ENCODE measurements at places on chromosomes 13 and 19. TPM values are rescaled to one million over a fixed set of nuclear protein-coding genes. Genes with fewer than 3 reads are reported as not detected.

GRCh38 chr13:109760402-109760801 lies 26.0 kb downstream of the IRS2 start:
- no peak for DNase-seq
- no peak overlapping the region for H3K27ac ChIP-seq
- H3K36me3 ChIP-seq = peaks cover 8% of the 10 kb centered on the region
- H3K4me3 ChIP-seq = no peak overlapping the region
- no peaks in the 10 kb centered on the region for H3K27me3 ChIP-seq

- DNase-seq = no peak
- no peak overlapping the region for H3K27ac ChIP-seq
- no peak overlapping the region for H3K4me3 ChIP-seq
- no peaks in the 10 kb centered on the region for H3K4me1 ChIP-seq
- H3K27me3 ChIP-seq = no peaks in the 10 kb centered on the region
Measured at GRCh38 chr19:12597594-12597993, 13.0 kb downstream of the ZNF490 start.

DNA sequence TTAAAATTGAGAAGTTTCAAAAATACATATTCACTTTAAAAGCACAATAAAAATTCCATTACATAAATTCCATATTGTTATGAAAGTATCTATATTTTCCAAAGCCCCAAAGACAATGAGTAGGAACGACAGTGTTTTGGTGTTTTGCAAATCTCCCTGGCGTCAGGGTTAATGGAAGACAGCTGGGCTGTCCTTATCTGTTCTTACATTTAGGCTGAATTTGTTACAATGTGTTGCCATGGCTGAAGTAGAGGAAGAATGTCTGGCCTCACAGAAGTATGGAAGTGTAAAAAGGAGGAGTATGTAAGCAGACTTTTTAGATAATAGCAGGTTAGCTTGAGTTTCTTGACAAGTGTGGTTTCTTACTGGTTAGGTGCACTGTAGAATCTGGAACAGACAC lies 124.4 kb upstream of the SPATA13 start:
- no peak overlapping the region for H3K4me3 ChIP-seq
- no peaks in the 10 kb centered on the region for H3K27me3 ChIP-seq
- peaks cover 2% of the 10 kb centered on the region for H3K4me1 ChIP-seq
- DNase-seq = no peak

DNA sequence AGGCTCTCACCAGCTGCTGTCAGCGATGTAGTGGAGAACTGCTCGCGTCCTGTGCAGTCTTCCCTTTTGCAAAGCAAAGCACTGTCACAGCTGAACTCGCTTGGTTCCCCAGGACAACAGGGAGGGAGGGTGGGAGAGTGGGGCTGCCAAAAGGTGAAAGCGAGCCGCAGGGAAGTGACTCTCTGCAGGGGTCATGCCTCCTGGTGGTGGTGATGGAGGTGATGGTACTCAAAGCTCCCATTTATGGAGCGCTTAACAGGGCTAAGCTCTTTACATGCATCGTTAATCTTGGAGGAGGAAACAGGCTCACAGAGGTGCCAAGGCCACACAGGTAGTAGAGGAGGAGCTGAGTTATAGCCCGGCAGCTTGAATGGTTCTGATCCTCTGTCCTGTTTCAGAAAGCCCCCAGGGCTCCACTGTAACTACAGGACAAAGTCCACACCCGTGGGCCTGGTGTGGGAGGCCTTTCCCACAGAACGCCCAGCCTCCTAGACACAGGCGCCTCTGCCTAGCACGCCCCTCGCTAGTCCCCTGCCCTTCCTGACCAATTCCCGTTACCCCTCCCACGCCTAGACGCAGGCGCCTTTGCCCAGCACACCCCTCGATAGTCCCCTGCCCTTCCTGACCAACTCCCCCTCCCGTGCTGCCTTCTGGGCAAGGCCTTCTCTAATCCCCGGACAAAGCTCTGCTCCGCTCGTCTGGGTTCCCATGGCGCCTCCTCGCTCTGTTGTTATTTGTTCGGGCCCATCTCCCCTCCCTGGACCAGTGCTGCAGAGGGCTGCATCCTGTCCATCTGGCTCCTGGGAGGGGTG lies 10.7 kb downstream of the PPP1R37 start:
- H3K36me3 ChIP-seq = peaks cover 6% of the 10 kb centered on the region
- H3K27ac ChIP-seq = no peak overlapping the region
- DNase-seq = no peak
- peak overlapping the region; percentile 53 for H3K4me3 ChIP-seq
- no peaks in the 10 kb centered on the region for H3K27me3 ChIP-seq

- H3K27me3 ChIP-seq = no peaks in the 10 kb centered on the region
- H3K27ac ChIP-seq = no peak overlapping the region
- no peak overlapping the region for H3K4me3 ChIP-seq
- H3K4me1 ChIP-seq = peaks cover 18% of the 10 kb centered on the region
Measured at GRCh38 chr13:100515410-100515800, 73.2 kb downstream of the GGACT start.

Gene CEACAM3
- total RNA-seq = not detected
